T-helper 17 cell (primary cell): ENCODE measurements at places on chromosomes 16 and 17.

DNA sequence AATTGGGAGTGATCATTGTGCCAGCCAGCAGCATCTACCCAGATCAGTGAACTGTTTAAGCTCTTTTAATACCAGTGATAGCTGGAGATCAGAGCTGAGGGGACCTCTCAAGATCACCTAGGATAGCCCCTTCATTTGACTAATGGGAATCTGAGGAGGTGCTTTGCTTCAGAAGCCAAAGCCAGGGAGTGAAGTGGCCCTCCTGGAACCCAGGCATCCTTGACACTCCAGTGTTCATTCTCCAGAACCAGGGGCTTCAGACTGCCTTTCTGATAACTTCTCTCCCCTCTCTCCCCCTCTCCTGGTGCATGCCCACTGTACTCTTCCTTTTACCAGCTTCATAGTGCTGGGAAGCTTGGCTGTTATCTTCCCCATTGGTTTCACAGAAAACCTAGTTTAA, 48.0 kb upstream of the SLC12A3 start:
- H3K36me3 ChIP-seq: peaks cover 7% of the 10 kb centered on the region
- H3K4me1 ChIP-seq: peaks cover 3% of the 10 kb centered on the region

GRCh38 chr17:38463451-38463858, 35.2 kb downstream of the ARHGAP23 start:
- H3K36me3 ChIP-seq: peaks cover 14% of the 10 kb centered on the region
- no peak overlapping the region for H3K4me3 ChIP-seq
- H3K27ac ChIP-seq: no peak overlapping the region
- peaks cover 40% of the 10 kb centered on the region for H3K27me3 ChIP-seq
- H3K4me1 ChIP-seq: no peaks in the 10 kb centered on the region

DNA sequence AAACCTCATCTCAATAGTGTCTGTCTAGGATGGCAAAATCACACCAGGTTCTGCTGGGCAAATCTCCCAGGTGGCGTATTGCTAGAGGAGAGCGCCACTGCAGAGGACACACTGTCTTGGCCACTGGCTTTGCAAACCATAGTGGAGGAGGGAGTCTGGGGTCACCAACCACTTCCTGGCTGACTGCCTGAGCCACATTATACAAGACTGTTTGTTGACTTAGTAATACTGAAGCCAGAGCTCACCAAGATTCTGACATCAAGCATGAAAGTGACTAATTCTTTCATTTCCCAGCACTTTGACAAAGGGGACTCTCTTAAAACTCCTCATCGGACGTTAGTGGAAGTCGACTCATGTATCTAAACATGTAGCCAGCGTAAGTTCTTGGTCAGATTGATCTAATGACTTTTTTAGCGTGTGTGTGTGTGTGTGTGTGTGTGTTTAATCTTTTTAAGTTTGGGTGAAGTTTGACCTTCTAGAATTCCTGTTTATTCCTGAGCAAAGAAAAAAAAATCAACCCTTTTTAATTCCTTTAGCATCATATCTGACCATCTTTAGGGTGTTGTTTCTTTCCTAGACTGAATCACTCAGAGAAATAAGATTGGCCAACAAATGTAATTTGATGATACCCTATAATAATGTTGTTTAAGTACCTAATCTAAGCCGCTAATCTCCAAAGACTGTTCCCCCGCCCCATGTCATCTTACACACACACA, 13.7 kb downstream of the PITPNC1 start:
- H3K4me1 ChIP-seq: peaks cover 40% of the 10 kb centered on the region
- DNase-seq: no peak
- H3K27me3 ChIP-seq: no peaks in the 10 kb centered on the region
- H3K27ac ChIP-seq: peak overlapping the region; percentile 94
- H3K36me3 ChIP-seq: peaks cover 2% of the 10 kb centered on the region

- H3K4me1 ChIP-seq: no peaks in the 10 kb centered on the region
- no peaks in the 10 kb centered on the region for H3K27me3 ChIP-seq
- no peaks in the 10 kb centered on the region for H3K36me3 ChIP-seq
- H3K4me3 ChIP-seq: no peak overlapping the region
- DNase-seq: no peak
These were observed 425.8 kb upstream of the ZFHX3 start for GRCh38 chr16:73473713-73474112.

DNA sequence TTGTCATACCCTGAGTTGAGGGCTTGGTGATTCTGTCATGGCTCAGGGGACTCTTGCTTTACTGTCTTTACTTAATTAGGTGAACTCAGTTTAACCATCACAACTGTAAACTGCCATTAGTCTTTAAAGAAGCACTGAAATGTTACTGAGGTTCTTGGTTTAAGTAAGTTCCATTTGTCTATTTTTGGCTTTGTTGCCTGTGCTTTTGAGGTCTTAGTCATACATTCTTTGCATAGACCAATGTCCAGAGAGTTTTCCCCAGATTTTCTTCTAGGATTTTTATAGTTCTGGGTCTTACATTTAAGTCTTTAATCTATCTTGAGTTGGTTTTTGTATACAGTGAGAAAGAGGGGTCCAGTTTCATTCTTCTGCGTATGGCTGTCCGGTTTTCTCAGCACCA, 137.5 kb downstream of the SOCS1 start:
- peaks cover 26% of the 10 kb centered on the region for H3K4me1 ChIP-seq
- peak overlapping the region; percentile 41 for H3K27ac ChIP-seq
- no peak overlapping the region for H3K4me3 ChIP-seq
- peaks cover 7% of the 10 kb centered on the region for H3K36me3 ChIP-seq
- no peaks in the 10 kb centered on the region for H3K27me3 ChIP-seq

- no peaks in the 10 kb centered on the region for H3K4me1 ChIP-seq
- H3K27me3 ChIP-seq: no peaks in the 10 kb centered on the region
- H3K27ac ChIP-seq: no peak overlapping the region
- H3K36me3 ChIP-seq: no peaks in the 10 kb centered on the region
- no peak overlapping the region for H3K4me3 ChIP-seq
These were observed 144.3 kb downstream of the ITFG1 start for GRCh38 chr16:47316442-47317015.

GRCh38 chr16:67156143-67156844, 3.4 kb downstream of the TRADD start:
- no peaks in the 10 kb centered on the region for H3K36me3 ChIP-seq
- no peak for DNase-seq
- H3K27me3 ChIP-seq: no peaks in the 10 kb centered on the region
- peak overlapping the region; percentile 77 for H3K4me3 ChIP-seq
- peaks cover 54% of the 10 kb centered on the region for H3K4me1 ChIP-seq

GRCh38 chr17:51352798-51353197, 92.5 kb downstream of the UTP18 start:
- H3K4me1 ChIP-seq: peaks cover 6% of the 10 kb centered on the region
- H3K36me3 ChIP-seq: no peaks in the 10 kb centered on the region

DNA sequence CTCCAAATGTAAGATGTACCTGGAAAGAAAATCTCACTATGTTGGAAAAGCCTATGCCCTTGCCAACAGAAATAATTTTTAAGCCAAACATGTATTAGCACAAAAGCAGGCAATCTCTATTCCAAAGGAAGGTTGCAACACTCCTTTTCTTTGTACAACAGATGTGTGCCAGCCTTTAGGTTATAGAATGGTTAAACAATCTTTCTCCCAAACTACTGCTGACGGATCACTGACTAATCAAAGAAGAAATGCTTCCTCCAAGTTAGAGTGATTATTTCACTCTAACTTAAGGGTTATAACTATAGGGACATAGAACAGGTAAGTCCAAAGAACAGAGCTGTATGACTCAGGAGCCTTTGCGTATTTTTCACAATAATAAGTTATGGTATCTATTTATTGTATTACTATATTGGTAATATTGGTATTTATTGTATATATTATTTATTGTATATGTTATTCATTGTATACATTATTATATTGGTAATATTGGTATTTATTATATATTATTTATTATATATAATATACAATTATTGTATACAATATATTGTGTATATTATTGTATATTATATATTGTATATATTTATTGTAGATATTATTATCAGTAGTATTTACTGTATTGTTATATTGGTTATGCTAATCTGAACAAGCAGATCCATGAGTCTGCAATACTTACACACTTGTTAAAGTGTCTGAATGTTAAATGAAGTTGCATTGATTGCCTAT, 36.7 kb upstream of the ABCA5 start:
- H3K4me3 ChIP-seq: no peak overlapping the region
- H3K36me3 ChIP-seq: no peaks in the 10 kb centered on the region
- no peak for DNase-seq
- H3K4me1 ChIP-seq: no peaks in the 10 kb centered on the region
